Upper lobe of right lung (tissue), 1 donor: ENCODE measurements at places on chromosomes 13 and 19.

GRCh38 chr13:111177921-111178320, 62.8 kb downstream of the ARHGEF7 start:
- DNase-seq = no peak

DNA sequence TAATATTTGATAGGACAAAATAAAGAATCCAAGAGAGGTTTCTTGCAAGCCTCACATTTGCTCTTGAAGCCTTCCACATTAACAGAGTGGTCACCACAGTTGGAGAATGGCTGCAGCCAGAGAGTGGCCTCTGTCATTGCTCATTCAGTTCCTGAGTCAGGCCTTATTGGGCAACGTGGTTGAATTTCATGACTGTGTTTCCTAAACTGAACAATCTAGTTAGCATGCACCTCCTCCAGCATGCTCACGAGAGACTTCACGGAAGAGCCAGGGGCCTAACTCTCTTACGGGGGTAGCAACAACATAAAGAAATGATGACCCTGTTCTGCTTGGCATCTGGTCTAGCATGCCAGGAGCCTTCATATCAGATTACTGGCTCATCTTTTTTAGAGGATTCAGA, 9.6 kb upstream of the UBL3 start:
- DNase-seq = no peak

- peak; percentile 53 for DNase-seq
These were observed 101.9 kb downstream of the GADD45B start for GRCh38 chr19:2577722-2578335.

GRCh38 chr19:33171916-33172359, 22.2 kb upstream of the LRP3 start:
- no peak for DNase-seq

DNA sequence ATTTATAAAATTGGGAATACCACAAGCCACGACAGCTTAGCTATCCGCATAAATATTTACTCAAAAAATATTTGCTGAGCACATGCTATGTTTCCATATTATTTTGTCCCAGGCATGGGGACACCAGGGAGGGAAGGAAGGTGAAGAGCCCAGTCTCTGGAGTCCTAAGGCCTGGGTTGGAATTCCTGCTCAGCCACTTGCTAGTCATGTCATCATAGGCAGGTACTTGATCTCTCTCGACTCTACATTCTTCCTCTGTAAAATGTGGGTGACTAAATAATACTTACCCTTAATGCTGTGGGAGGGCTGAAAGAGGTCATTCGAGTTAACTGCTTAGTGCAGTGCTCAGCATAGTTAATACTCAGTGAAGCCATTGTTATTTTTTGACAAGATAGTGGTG, 4.3 kb upstream of the RNASEH2B start:
- DNase-seq = no peak

DNA sequence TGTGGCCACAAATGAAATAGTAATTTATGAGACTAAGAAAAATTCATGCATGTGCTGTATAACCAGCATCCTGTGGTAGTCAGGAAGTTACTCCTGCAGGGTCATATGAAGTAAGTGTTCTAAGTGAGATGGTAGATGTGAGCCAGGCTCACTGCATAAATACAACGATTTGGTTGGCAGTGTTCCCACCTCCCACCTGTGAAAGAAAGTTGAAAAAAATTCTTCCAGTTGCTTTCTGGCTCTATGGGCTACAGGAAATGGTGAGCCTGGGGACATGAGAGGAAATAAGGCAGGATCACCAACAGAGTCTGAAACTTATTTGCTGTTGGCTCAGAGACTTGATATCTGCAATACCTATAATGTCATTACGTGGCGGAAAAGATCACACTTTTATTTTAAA, 301.7 kb upstream of the SPRY2 start:
- no peak for DNase-seq

DNA sequence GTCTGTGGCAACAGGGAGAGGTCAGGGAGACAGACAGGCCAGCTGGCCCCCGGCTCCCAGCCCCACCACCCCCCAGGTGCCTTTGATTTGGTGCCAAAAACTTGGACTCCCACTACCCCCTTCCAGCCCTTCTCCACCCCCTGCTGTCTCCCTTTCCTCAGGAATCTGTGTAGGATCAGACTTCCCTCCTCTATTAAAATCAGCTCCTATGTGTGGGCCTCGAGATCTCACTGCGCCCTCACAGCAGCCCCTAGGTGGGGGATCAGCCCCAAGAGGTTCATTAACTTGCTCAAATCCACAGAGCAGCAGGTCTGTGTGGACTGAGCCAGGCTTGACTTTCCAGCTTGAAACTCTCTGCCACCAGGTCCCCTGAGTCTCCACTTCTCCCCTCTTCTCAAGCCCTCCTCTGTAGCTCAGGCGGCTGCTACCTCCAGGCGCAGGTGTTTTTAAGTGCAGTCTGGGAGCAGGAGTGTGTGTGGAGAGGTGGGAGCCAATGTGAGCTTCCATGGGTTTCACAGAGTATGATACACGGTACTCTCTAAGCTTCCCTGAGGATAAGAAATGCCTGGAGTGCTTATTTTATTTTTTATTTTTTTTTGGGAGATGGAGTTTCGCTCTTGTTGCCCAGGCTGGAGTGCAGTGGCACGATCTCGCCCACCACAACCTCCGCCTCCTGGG, 1.7 kb downstream of the GAPDHS start:
- DNase-seq = no peak

GRCh38 chr13:40236566-40237168, 429.8 kb downstream of the FOXO1 start:
- no peak for DNase-seq

- DNase-seq = no peak
These were observed 1.2 kb downstream of the DAPK3 start for GRCh38 chr19:3969435-3970312.

DNA sequence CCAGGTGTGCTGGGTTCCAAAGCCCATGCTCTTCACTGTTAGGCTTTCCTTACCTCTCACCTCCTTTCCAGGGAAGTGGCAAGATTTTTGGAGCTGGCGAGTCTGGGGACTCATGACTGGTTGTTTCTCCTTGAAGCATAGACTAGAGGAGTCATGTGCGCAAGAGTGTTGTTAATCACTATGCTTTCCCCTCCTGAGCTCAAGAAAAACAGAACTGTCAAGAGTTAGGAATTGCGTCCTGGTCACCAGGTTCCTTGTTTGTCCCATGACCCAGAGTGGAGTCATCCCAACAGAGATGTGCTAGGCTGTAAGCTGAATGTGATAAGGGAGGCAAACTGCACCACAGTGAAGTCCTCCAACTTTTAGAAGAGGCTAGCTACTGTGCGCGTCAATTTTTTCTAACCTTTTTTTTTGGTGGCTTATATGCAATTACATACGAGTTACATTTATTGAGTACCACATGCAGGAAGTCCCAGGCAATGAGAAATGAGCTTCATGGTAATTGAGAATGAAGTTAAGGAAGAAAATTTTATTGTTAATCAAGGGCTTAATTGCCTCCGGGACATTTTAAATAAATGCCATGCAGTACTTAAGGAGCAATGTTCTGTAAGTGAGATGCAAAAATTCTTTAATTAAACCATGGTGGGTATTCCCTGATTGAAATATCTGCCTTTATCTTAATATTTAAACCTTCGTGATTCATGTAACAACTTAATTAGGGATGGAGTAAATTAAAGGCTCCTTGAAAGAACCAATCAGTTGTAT, 233.9 kb downstream of the ZIC5 start:
- DNase-seq = no peak

DNA sequence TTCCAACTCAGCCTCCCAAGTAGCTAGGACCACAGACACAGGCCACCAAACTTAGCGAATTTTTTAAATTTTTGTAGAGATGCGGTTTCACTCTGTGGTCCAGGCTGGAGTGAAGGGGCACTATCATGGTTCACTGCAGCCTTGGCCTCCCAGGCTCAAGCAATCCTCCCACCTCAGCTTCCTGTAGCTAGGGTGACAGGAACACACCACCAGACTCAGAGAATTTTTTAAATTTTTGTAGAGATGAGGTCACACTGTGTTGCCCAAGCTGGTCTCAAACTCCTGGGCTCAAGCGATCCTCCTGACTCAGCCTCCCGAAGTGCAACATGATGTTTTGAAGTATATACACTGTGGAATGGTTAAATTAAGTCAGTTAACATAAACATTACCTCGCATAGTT, 263.6 kb downstream of the OXGR1 start:
- no peak for DNase-seq

DNA sequence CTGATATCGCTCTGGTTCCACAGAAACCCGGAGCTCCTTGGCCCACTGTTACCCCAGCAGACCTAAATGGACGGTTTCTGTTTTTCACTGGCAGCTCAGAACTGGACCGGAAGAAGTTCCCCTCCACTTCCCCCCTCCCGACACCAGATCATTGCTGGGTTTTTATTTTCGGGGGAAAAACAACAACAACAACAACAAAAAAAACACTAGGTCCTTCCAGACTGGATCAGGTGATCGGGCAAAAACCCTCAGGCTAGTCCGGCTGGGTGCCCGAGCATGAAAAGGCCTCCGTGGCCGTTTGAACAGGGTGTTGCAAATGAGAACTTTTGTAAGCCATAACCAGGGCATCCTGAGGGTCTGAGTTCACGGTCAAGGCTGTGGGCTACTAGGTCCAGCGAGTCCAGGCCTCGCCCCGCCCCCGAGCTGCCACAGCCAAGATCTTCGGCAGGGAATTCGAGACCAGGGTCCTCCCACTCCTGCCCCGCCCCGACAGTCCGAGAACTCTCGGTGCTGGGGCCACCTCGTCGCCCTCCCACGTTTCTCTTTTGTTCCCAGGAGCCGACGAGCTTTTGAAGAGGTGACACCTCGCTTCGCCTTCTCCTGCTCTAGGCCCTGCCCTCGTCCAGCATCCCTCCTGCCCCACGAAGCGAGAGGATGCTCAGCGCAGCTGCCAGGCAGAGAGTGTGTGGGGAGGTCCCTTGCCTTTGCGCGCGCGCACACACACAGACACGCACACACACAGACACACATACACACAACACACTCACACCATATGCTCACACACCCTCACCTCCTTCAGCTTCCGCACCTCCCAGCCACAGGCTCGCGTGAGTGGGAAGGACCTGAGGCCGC, 8.8 kb downstream of the ZIC2 start:
- no peak for DNase-seq

DNA sequence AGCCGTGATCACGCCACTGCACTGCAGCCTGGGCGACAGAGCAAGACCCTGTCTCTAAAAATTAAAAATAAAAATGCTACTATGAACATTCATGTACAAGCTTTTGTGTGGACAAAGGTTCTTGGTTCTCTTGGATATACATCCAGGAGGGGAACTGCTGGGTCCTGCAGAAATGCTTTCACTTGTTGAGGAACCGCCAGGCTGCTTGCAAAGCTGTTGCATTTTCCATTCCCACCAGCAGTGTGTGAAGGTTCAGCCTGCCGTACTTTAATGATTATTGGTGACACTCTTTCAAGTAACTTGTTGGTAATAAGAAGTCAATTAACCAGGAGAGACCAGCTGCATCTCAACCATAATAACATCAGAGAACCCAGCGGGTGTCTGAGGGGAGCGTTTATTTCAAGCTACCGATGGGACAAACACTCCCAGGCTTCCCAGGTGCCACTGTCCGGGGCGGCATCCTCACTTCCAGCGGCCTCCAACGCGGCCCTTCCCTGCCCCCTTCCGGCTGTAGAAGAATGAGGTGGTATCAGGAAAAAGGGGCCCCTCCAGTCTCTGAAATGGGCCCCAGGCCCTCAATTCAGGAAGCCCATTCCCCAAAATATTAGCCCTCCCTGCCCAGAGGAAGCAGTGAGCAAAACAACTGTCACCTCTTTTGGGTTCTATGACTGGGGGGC, 15.2 kb upstream of the PPP1R12C start:
- no peak for DNase-seq

DNA sequence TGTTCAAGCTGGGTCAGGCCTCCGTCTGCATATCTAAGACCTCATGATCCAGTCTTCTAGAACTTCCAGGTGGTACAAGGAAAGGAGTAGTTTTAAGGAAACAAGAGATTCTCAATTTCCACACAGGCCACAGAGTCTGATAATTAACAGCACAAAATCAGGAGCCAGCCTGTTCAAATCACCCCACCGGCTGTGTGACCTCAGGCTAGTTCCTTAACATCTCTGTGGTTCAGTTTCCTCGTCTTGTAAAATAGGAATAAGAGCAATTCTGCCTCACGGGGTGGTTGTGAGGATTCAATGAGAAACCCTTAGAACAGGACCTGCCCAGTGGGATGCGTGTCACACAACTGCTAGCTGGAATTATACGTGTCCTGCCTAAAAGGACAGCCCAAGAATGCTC, 25.6 kb downstream of the FCGBP start:
- no peak for DNase-seq

DNA sequence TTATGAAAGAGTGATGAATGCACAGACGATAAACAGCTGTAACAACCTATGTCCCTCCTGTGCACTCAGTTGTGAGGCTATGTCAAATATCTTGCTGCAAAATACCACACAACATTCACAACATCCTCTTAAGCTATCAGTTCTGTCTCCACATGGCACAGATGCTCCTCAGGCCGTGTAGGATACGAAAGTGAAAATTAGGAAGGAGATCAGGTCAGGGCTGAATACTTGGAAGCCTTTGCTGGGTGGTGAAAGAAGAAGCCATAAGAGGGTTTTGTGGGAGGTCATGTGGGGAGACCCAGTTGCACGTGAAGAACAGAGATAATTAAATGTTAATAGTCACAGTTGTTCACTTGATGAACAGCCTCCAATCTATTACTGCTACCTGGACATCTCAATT, 58.9 kb downstream of the RXFP2 start:
- no peak for DNase-seq

- DNase-seq = peak; percentile 96
These were observed 7.1 kb downstream of the GPR108 start for GRCh38 chr19:6730153-6730804.

DNA sequence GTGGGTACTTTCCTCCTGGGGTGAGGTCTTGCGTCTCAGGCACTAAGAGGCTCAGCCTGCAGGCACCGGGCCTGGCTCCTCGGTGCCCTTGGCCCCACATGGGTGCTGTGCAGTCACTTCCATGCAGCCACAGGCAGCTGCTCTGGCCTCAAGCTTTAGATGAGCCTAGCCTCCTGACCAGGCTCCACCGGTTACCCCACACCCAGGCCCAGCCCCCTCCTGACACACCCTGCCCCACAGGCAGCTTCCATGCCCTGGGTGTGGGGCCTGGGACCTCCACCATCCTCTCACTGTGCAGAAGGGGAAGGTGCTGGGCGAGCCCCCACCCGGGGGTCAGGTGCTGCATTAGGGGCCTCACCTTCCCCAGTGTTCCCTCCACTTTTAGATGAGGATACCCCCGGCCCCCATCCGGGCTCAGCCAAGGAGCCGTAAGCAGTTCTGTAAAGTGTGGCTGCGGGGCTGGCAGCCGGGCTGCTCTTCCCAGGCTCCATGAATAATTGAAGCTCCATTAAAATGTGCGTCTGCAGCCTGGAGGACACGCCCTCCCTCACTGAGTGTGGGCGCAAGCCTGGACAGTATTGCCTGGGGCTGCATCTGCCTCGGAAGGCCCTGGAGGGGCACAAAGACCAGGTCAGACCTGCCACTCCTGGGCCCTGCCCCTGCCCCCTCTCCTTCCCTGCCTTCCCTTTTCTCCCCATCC, 72.5 kb upstream of the KCTD15 start:
- peak; percentile 55 for DNase-seq
